ENCODE measurements at places on chromosomes 1 and 21.

- DNase-seq, result no peak
Measured at GRCh38 chr1:233614743-233615521, 1.0 kb downstream of the KCNK1 start.

- DNase-seq, result no peak
Measured at GRCh38 chr1:59329412-59330053, 32.6 kb downstream of the FGGY start.

DNA sequence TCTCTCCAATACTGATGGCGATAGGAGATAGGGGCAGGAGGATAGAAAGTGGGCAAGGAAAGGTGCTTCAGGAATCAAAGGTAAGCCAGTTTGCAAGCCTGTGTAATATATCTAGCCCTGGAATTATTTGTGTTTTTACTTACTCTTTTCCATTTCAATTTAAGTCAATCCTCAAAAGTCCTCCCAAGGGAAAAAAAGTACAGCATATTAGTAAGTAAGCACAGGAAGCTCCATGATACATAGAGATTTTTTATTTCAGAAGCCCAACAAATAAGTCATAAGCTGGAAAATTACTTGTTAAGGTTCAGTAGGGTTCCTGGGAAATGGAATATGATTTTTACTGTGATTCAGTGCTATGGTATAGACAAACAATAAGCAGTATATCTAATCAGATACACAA is 337.7 kb upstream of the DUSP10 start:
- DNase-seq, result no peak

GRCh38 chr1:29655145-29655544 is 418.8 kb downstream of the PTPRU start:
- no peak for DNase-seq

GRCh38 chr1:64269558-64269884 is 66.1 kb downstream of the UBE2U start:
- no peak for DNase-seq

- no peak for DNase-seq
Measured at GRCh38 chr1:39508266-39508665, 16.8 kb downstream of the BMP8A start.

DNA sequence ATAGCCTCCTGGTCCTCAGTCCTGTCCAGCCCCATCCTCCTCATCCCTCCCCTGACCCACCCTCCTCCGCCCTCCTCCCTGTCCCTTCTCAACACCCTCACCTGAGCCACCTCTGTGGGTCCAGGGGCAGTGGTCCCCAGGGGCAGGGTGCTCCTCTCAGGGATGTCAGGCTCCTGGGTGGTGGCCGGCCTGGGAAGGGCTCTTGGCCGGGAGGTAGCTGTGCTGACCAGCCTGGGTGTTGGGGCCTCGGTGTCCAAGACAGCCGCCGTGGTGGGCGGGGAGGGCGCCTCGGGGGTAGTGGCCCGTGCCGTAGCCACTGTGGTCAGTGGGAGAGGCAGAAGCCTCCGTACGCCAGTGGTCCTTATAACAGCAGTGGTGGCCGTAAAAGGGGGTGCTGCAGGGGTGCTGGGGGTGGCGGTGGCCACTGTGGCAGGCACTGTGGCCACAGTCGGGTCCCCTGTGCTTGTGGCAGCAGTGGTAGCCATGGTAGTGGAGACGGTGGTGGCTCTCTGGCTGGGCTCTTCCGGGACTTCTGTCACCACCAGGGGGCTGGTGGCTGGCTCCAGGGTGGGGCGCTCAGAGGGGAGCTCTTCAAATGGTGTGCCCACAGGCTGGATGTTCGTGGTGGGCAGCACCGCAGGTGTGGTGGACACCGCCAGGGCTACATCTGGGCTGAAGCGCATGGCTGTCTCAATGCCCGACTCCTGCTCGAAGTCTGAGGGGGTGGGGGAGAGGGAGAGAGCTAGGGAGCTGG is 31.9 kb downstream of the SDC3 start:
- DNase-seq, result no peak

- DNase-seq, result no peak
Measured at GRCh38 chr1:62209931-62210595, 15.4 kb downstream of the L1TD1 start.

- peak; percentile 69 for DNase-seq
Measured at GRCh38 chr21:42653231-42654061, at the start of gene PDE9A. Gene PDE9A (plus strand): TSS chr21:42653621. CDS start chr21:42653815, 194 bp downstream.

DNA sequence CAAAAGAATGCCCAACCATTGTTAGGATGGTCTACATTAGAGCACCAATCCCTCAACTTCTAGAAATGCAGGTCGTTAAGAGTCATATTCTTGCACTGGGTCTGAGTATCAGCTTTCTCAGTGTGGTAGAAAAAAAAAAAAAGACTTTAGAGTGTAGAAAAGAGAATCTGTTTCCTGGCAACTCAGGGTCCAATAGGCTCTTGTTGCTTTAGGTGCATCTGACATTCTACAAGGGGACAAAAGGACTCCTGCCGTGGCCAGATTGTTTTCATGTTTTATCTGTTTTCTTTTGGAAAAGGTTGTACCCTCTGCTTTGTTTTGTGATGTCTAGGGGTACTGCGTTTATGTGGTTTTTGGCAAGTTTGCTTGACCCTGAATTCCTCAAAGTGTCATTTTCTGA is 105.4 kb upstream of the KCNK2 start:
- DNase-seq, result peak; percentile 32

DNA sequence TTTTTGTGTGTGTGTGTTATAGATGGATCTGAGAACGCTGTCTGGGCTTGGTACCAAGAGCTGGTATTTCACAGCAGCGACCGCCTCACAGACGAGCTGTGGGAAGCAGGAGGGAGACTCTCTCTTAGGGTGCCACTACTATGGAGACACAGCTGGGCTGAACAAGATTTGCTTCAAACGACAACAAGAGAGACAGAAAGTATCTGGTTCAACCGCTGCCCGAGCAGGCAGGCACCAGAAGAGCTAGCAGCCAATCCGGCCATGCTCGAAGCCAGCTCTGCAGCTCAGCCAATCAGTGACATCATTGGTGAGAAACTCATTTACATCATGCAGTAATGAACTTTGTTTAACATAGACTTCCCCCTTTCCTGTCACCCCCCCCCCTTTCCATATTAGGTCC is 341.3 kb downstream of the USP25 start:
- no peak for DNase-seq

- DNase-seq, result peak; percentile 41
Measured at GRCh38 chr1:10791105-10791951, 5.1 kb downstream of the CASZ1 start.

GRCh38 chr1:233620065-233620464 is 6.2 kb downstream of the KCNK1 start:
- no peak for DNase-seq

DNA sequence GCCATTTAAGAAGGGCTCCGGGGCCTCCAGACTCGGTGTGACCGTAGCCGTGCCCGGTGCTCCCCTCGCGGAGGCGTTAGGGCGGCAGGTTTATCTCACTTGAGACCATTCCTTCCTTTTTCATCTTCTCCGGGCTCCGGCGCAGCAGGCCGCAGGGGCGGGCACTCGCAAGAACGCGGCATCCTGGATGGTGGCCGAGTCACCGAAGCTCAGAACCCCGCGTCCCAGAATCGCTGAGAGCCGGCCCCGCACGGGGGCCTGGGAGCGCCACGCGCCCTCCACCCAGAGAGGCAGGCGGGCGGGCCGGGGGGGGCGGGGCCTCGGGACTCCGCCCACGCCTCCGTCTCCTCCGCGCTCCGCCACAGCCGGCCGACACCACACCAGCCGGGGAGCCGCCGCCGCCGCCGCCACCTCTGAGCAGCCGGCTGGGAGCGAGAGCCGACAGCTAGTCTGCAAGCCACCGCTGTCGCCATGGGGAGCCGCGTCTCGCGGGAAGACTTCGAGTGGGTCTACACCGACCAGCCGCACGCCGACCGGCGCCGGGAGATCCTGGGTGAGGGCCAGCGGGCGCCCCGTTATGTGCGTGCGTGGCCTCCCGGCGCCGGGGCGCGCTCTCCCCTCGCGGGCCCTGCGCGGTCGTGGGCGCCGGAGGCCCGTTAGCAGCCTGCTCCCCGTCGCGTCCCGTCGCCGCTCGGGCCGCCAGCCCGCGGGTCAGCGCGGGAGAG is at the start of gene DEGS1:
TSS of gene DEGS1 (plus strand) at position 375 of the 725 bp plus-strand sequence. CDS start at position 472, 97 bp downstream.
- peak; percentile 95 for DNase-seq

- peak; percentile 28 for DNase-seq
Measured at GRCh38 chr1:19354531-19354981, 42.4 kb downstream of the SLC66A1 start.

GRCh38 chr1:118136187-118136941 is 48.7 kb downstream of the SPAG17 start:
- DNase-seq, result no peak

- no peak for DNase-seq
Measured at GRCh38 chr1:153978274-153978909, 918 bp upstream of the JTB start.

- no peak for DNase-seq
Measured at GRCh38 chr1:200082329-200082728, 54.8 kb downstream of the NR5A2 start.
